Hypothalamus (tissue), 51 donors: ENCODE measurements at places on chromosomes 3 and 15.

- DNase-seq = no peak
Observed at GRCh38 chr15:89778861-89779260, 2.7 kb downstream of the MESP2 start.

DNA sequence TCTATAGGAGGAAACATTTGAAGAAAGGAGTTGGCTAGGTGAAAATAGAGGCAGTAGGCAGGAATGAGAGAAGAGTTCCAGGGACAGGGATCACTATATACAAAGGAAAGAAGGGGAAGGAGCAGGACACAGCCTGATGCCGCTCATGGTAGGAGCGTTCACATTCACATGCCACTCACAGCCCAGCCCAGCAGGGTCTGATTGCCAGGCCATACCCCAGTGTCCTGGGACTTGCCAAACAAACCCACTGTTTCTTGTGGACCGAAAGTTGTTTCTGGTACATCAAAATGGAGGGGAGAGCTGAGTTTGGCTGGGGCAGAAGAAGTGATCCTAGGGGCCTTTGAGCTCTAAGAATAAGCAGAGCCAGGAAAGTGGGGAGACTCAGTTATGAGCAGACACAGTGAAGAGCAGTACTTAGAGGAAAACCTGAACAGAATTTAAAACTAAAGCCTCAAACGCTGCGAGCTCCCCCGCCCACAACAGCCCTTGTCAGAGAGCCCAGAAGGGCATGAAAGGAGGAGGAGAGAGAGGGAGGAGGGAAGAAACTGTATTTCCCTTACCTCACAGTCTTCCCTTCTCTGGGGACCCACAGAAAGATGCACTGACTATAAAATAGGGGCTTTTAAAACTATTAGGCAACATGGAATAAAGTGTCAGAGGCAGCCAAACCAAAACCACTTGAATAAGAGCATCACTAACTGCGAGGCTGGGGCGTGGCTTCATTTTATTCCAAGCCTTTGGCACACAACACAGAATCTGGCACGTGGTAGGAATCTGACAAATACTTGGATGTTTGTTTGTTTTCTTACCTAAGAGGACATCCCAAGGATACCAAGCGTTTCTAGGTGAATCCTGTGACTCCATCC is 129.0 kb downstream of the RPL22L1 start:
- DNase-seq = peak; percentile 61

- no peak for DNase-seq
Observed at GRCh38 chr3:38459499-38460048, 5.9 kb downstream of the ACVR2B start.

DNA sequence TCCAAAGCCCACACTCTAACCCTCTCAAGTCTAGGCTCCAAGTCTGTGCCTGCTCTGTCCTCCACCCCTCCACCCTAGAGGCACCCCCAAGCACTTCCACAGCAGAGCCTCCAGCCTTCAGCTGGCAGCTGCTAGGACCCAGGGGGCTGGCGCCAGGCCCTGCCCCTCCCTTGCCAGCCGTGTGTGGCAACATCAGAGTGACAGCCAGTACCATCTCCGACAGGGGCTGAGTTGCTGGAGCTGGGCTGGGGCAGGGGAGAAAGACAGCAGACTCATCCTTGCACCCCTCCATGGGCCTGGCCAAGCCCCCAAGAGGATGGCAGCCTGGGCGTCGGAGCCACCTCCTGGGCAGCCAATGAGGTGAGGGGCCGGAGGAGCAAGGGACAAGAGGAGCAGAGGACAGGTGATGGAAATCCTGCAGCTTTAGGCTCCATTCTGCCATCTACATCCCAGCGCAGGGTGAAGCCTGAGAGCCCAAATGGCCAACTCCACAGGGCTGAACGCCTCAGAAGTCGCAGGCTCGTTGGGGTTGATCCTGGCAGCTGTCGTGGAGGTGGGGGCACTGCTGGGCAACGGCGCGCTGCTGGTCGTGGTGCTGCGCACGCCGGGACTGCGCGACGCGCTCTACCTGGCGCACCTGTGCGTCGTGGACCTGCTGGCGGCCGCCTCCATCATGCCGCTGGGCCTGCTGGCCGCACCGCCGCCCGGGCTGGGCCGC is at the start of gene GPR62:
GPR62 (plus strand) TSS at position 207 of the 718 bp plus-strand sequence; CDS start at position 479, 272 bp downstream.
- DNase-seq = peak; percentile 42

DNA sequence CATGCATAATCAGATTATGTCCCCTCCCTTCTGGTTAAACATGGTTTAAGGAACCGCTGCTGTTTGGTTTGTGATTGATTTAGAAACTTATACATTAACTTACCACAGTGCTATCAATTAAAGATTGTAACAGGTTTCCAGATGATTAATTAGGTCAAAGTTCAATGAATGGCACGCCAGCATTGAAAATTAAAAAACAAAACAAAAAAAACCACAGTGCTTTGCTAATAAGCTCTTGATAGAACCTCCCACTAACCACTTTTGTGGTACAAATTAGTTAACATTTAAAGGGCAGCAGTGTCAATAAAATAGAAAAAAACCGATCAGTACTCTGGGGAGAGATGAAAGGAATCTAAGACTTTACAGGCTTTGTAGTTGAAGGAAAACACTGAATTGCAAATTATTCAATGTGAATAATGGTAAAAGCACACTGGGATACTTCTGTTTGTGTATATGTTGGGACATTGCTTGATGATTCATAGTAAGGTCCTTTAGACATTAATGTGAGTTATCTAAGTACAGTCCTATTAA is 7.6 kb upstream of the C3orf38 start:
- DNase-seq = no peak

- no peak for DNase-seq
Observed at GRCh38 chr3:64257100-64257755, 32.0 kb upstream of the PRICKLE2 start.

GRCh38 chr15:66362776-66363175 is 6.3 kb upstream of the TIPIN start:
- DNase-seq = no peak

GRCh38 chr3:124611520-124611919 is 118.7 kb upstream of the UMPS start:
- no peak for DNase-seq

GRCh38 chr3:64207289-64208080 is 17.8 kb downstream of the PRICKLE2 start:
- DNase-seq = no peak

DNA sequence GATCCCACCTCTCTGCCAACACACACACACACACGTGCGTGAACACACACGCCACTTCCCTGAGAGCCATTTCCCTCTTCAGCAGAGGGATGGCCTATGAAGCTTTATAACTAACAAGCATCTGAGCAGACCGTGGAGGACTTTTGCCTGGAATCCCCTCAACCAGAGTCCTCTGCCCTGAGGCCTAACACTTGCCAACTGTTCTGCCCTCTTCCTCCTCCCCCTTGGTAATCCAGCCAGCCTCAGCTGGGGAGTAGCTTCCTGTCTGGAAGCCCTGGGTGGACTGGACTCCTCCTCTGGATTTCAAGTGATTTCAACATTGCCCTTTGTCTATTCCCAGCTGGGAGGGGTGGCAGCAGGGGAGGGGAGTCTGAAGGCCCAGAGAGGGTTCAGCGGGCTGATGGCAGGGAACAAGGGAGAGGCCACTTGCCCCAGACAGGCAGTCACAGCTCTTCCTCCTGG is 68.4 kb upstream of the HACD2 start:
- peak; percentile 65 for DNase-seq

GRCh38 chr3:159082519-159082918 is 280.7 kb downstream of the MFSD1 start:
- no peak for DNase-seq

GRCh38 chr3:186772701-186773417 is 10.5 kb upstream of the EIF4A2 start:
- DNase-seq = peak; percentile 54

- no peak for DNase-seq
Observed at GRCh38 chr3:18239674-18240073, 185.5 kb downstream of the SATB1 start.
